ENCODE measurements at places on chromosomes 2 and 18.

- DNase-seq, result no peak
Measured at GRCh38 chr2:62344472-62344871, 148.6 kb downstream of the B3GNT2 start.

DNA sequence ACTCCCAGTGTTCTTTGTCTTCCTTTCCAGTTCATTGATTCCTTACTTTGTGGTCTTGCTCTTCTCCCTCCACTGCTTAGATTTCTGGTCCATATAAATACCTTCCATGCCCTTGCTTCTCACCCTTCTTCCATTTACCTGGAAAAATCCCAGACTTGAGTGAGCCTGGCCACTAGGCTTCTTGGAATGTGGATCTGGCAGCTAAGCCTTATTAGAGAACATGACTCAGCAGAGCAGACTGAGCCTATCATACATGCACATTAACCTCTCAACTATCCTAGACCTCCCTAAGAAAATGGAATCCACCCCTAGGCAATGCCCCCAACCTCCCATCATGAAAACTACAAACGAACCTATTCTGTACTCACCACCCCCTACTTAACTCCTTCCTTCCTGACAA lies 127.7 kb downstream of the RHBDD1 start:
- DNase-seq, result no peak

- DNase-seq, result no peak
Measured at GRCh38 chr18:41996020-41996419, 41.0 kb downstream of the PIK3C3 start.

DNA sequence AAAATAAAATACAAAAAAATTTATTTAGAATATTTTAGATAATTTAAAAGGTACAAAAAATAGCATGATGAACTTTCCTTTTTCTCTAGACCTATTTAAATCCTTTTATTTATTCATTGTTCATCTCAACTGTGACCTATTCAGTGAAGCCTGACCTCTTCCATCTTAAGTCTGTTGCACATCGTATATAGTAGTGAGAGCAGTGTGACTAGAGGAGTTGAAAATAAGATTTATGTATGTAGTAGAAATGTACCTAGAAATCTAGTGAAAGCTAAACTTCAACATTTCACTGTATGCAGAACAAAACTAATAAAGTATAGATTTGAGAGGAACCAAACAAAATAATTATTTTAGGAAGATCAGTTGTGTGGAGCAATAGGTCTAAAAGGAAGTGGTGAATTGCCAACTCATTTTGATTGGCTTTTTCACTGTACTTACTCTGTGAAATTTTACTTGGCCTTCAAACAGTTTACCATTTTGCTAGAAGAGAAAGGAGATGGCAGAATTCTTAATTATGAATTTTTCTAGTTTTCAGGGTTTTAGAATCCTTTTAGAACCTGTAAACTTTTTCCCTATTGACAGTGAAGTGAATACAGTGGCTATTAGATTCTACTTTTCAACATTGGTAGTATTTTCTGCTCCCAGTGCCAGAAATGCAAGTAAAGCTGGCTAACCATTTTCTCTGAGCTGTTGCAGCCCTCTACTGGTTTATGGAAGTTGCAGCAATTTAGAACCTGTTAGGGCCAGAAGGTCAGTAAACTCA lies 11.0 kb downstream of the ANKRD12 start:
- DNase-seq, result peak; percentile 60

DNA sequence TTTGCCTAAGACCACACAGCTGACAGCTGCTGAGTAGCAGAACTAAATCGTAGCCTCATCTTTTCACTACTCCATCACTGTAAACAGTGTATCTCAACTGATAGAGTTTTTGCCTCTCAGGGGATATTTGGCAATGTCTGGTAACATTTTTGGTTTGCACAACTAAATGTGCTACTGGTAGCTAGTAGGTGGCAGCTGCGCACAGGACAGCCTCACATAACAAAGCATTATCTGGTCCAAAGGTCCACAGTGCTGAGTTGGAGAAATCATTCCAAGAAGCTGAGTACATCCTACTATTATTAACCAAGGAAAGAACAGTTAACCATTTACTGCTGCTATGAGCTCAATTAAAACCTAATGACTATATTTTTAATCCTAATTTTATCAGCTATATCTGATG lies 6.1 kb upstream of the CCDC102B start:
- peak; percentile 57 for DNase-seq

GRCh38 chr18:48155856-48156255 lies 225.4 kb upstream of the SMAD2 start:
- no peak for DNase-seq

GRCh38 chr2:141384676-141385075 lies 746.1 kb downstream of the LRP1B start:
- no peak for DNase-seq

GRCh38 chr18:63297687-63298399 lies 21.7 kb downstream of the BCL2 start:
- no peak for DNase-seq

GRCh38 chr18:12491611-12492435 lies 84.1 kb downstream of the PRELID3A start:
- DNase-seq, result no peak

- no peak for DNase-seq
Measured at GRCh38 chr2:163681745-163682144, 54.1 kb downstream of the FIGN start.

- DNase-seq, result no peak
Measured at GRCh38 chr2:223215254-223215516, 163.2 kb downstream of the KCNE4 start.

GRCh38 chr2:131674174-131674507 lies 146.5 kb downstream of the CCDC74A start:
- DNase-seq, result no peak

- no peak for DNase-seq
Measured at GRCh38 chr18:36762074-36762473, 66.7 kb downstream of the TPGS2 start.

- DNase-seq, result no peak
Measured at GRCh38 chr2:9779596-9780264, 63.5 kb upstream of the TAF1B start.

GRCh38 chr2:71004857-71005256 lies 10.2 kb upstream of the TEX261 start:
- no peak for DNase-seq

DNA sequence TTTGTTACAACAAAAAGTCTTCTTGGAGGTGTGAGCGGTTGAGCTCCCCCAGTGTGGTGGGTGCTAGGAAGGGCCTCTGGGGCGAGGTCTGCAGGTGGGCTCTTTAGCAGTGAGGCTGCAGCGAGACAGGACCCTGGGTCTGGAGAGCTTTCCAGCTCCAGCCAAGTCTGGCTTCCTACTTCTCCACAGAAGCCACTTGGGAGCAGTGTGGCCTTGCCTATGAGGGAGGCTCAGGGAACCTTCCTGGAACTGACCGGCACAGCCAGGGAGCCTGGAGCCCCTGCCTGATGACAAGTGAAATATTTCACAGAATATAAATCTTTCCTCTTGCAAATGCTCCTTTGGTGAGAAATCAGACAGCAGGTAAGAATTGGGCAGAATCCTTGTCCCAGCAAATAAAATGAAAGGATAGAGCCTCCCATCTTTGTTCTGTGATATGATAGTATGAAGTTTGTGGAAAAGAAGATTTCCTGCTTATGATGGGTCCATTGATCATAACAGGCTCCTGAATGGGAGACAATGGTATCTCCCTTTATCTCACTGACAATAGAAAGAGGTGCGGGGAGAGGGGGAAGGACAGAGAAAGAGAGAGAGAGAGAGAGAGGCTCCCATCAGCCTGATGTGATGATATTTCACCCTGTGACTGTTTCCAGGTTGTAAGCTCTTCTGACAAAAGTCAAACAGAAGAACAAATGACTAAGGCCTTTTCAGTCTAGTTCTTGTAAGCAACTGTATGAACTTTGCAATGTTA lies 289.8 kb upstream of the SPRED2 start:
- peak; percentile 22 for DNase-seq

DNA sequence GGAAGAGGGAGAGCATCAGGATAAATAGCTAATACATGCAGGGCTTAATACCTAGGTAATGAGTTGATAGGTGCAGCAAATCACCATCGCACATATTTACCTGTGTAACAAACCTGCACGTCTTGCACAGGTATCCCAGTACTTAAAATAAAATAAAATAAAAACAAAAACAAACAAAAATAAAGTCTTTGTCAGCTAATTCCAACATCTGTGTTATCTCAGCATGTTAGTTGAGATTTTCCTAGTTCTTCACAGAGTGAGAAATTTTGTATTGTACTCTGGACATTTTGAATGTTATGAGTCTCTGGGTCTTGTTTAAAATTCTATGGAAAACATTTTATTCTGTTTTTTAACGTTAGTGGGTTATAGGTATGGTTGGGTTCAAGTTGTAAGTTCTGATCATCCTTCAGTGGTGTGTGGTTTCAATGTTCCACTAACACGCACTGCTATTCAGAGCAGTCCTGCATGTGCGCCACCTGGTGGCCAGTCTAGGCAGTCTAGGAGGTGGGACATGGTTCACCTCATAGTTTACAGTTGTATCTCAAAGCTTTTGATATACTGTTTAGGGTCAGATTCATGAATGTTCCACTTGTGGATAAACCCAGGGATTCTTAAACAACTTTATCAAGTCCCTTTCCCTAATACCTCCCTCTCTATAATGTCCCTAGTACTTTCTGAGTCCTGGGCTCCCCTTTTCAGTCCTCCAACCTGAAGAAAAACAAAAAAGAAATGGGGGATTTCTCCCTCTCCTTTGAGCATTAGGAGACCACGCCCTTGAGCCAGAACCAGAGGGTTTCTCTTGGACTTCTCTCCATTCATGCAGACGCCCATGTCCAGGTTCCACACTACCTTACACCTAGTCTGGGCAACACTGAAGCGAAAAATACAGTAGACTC lies 213.4 kb upstream of the GATA6 start:
- DNase-seq, result peak; percentile 63

DNA sequence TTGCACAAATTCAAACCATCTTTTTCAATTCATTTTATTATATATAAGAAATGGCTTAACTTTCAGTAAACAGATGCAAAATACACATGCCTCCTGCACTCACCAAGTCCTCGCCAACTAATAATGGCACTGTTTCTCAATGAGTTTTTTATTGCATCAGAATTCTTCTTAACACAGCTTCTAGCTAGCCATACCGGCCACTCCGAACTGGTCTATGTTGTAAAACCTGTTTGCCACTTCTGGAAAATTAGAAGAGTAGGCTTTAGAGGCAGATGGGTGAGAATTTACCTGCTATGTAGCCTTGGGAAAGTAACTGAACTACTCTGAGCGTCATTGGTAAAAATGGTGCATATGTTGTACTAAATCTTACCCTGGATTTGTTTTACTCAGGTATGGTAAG lies 100.6 kb upstream of the LHCGR start:
- DNase-seq, result no peak

DNA sequence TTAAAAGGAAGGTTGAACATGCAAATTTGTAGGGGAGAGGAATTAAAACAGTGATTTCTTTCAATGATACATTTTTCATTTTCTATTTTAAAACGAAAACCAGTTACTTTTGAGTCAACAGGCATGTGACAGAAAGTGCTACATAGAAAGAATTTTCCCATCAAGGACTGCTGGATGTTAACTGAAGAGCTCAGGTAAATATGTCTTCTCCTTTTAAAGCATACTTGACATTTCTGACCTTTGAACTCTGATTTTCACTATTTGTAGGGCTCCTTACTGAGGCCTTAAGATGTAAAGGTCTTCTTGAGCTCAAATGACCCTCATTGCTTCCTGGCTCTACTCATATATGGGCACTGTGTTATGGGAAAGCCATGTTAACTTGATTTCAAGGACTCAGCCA lies 32.4 kb downstream of the FIGN start:
- no peak for DNase-seq

DNA sequence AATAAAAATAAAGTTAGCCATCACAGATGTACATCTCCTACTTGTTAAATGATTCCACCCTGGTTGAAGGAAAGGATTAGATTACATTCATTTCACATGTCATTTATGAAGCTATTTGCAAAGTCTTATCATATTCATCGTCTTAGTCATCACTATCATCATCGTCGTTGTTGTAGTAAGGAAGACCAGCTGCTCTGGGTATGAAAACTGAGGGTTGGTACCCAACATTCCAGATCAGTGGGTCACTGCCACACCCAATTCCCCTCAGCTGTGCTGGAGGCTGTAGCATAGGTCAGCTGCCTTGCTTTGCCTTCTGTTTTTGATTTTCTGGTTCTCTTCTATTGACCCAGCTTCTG lies 20.9 kb upstream of the CCBE1 start:
- no peak for DNase-seq

DNA sequence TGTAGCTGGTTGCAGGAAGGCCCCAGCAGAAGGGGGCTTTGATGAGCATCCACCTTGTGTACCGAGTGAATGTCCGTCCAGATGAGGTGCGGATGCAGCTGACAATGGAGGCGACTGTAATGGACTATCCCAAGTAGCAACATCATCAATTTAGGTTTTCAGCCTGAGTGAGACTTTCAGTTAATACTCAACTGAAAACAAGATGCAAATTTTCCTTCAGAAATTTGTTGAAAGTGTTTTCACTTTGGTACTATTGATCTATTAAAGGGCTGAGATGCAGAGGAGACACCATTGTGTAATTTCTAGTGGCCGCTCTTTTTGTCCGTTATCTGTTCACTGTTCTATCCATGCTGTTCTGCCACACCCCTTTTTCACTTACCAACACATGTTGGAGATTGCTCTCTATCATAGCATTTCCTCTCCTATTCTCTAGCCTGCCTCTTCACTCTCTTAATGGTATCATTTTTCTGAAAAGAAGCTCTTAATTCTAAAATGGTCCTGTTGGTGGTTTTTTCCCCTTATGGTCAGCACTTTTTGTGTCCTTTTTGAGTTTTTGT lies 12.0 kb upstream of the CASP8 start:
- DNase-seq, result no peak
